ENCODE measurements at places on chromosomes 13 and 19.

DNA sequence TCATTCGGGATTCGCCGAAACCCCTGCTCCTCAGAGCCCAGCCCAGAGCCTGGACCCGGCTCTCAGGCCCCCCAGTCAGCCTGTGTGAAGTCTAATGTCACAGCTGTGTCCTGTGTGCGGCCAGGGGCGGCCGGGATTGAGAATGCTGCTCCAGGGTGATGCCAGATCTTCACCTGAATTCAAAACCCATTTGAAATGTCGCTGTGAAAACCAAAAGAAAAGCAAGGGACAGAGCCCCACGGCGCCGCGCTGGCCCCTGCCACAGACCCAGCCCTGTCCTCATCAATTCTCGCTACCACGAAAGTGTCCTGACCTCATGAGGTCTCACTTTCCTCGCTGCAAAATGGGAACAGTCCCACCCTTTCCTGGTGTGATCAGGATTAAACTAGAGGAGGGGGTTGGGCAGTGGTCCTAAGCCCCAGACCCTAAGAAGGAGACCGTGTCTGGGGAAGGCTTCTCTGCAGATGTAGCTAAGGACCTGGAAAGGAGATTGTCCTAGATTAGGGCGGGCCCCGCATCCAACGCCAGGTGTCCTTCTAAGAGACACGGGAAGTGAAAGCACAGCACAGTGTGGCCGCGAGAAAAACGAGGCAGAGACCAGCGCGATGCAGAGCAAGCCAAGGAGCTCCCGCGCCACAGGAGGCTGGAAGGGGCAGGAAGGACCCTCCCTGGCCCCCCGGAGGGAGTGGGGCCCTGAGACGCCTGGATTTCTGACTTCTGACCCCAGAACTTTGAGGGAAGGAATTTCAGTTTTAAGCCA is 34.0 kb upstream of the SPACA7 start:
- no peak for DNase-seq

DNA sequence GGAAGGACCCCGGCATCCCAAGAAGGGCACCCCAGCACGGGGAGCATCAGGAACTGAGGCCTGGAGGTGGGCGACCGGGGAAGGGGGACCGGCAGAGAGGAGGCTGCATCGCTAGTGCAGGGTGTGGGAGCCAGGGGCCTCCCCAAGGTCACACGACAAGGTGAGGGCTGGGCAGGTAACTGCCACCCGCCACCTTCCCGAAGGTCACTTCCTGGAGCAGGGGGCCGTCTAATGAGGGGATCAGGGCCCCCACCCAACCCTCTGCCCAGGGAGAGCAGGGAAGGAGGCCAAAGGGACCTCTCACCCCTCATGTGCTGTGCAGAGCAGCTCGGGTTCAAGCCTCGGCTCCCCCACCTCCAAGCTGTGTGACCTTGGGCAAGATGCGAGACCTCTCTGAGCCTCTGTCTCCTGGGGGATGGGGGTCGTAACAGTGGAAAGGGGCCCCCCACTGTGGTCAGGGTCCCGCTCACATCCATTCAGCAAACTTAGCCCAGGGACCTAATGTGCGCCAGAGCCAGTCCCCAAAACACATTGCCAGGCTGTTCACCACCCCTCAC is 6.0 kb downstream of the ZBTB7A start:
- no peak for DNase-seq

DNA sequence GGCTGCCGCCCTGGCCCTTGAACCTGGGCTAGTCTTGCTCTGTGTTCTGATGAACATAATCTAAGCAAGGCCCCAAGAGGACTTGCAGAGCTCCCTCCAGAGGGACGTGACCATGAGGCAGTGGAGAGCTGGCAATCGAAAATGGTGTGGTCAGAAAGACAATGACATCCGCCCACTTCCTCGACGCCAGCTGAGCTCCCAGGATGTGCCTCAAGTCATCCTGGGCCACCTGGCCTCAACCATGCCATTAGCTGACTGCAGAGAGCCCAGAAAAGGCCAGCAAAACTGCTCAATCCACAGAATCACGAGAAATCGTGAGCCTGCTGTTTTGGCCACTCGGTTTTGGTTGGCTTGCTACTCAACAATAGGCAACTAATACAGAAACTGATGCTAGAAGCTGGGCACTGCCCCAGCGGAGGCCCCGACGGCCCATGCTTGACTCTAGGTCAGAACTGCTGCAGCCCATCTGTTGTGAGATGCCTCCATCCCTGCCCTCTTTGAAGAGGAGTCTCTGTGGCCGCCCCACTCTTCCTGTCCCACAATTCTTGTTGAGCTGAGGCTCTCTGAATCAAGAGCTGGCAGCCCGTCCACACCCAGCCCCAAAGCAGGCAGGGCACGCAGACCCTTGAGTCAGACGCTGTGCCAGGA is 53.3 kb downstream of the STK24 start:
- no peak for DNase-seq

- no peak for DNase-seq
Observed at GRCh38 chr13:38700051-38700450, 13.2 kb downstream of the FREM2 start.

DNA sequence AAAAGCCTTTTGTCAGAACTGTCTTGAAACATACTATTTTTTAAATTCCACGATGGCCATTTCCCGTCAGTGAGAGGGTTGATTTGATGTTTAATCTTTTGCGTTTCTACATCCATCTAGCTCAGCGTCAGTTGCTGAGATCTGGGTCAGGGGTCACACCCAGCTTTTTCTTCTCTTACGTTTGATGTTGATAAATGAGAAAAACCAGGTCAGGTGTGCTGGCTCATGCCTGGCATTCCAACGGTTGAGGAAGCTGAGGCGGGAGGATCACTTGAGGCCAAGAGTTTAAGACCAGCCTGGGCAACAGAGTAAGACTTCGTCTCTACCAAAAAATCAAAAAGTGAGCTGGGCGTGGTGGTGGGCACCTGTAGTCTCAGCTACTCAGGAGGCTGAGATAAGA is 168.9 kb downstream of the PTPRS start:
- no peak for DNase-seq

- DNase-seq, result no peak
Observed at GRCh38 chr13:32036757-32037156, 5.2 kb downstream of the FRY start.

- no peak for DNase-seq
Observed at GRCh38 chr19:5093297-5093928, 124.5 kb downstream of the KDM4B start.

- DNase-seq, result no peak
Observed at GRCh38 chr13:85661675-85662074, 137.5 kb downstream of the SLITRK6 start.

GRCh38 chr19:6736917-6737283 is 480 bp downstream of the GPR108 start:
- no peak for DNase-seq

DNA sequence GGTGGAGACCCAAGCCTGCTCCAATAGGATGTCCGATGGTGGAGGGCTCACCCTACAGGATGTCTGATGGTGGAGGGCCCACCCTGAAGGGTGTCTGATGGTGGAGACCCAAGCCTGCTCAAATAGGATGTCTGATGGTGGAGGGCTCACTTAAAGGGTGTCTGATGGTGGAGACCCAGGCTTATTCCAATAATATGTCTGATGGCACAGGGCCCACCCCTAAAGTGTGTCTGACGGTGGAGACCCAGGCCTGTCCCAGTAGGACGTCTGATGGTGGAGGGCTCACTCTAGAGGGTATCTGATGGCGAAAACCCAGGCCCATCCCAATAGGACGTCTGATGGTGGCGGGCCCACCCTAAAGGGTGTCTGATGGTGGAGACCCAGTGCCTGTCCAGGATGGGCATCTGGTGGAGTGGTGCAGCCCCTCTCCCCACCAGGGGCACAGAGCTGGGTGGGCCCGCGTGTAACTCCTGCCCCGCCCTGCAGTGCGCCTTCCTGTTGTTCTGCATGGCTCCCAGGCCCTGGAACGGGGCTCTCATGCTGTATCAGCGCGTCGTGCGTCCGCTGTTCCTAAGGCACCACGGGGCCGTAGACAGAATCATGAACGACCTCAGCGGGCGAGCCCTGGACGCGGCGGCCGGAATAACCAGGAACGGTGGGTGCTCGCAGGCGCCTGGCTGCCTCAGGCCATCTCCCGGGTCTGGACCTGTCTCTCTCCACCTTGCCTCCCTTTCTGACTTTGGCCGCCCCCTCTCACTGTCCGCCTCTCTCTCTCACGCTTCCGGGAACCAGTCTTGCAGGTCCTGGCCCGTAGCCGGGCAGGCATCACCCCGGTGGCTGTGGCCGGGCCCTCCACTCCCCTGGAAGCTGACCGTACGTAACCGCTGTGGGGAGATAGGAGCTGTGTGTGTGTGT is 5.1 kb downstream of the REEP6 start:
- DNase-seq, result no peak
